ENCODE measurements at places on chromosomes 3 and 15.

DNA sequence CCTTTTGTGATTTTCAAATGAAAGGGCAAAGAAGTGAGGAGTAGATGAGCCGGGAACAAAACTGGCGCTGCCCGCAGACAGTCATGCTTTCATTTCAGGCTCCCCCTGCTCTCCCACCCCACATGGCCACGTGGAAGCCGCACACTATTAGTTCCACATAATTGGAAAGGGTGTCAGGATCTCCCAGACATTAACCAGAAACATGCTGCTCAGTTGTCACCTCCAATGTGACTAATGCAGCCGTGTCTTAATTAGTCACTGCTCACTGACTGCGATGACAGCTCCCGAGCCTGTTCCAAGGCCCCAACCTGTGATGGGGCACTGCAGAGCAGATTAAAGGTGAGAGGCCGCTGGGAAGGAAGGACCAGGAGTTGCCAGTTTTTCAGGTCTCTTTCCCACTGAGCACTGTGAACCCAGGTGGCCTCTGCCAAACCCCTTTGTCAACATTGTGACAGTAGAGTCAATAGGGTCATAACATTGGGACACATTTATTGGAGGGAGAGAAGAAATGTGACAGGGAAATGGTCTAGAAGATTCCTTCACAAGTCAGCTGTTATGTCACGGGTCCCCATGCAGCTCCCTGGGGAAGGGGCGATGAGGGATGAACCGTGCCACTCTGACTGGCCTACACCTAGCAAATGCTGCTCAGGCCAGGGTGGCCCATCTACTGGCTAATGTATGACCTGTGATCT lies 38.6 kb upstream of the SFMBT1 start:
- DNase-seq = no peak

- no peak for DNase-seq
Observed at GRCh38 chr3:67472674-67473201, 181.7 kb downstream of the SUCLG2 start.

DNA sequence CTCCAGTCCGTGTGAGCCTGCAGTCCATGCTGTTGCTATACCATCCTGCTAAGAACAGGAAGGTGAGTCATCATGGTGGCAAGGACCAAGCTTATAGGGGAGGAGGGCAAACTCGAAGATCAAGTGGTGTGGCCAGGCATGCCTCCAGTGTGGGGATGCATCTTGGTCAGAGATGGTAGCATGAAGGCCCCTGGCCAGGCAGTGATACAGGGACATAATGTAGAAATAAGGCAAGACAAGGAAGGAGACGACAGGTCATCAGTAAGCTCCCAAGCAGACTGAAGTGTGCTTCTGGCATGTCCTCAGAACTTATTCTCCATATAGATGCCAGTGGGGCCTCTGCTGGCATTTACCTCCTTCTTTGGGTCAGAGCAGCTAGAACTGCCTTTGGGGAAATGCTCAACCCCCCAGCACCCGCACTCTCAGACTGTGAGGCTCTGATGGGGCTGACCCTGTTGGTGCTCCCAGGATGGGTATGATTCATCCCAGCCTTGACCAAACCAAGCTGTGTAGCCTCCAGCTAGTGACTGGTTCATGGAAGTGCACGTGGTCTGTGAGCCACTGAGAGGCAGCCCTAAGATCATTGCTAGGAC lies 52.5 kb upstream of the ATP2B2 start:
- DNase-seq = no peak

- DNase-seq = no peak
Observed at GRCh38 chr3:115835946-115836345, 212.6 kb downstream of the GAP43 start.

DNA sequence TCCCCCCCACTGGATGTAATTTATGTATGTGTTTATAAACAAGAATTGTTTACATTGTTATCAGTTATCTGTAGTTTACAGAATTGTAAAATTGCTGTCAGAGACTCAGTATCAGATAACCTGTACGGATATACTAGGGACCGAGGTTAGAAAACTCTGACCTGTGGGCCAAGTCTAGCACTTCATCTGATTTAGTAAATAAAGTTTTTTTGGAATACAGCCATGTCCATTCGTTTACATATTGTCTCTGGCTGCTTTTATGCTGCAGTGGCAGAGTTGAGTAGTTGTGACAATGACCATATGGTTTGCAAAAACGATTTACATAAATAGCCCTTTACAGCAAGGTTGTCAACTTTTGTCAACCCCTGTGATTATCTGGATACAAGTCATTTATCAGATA lies 52.6 kb downstream of the LRRC28 start:
- peak; percentile 76 for DNase-seq

- DNase-seq = no peak
Observed at GRCh38 chr3:23877329-23877980, 39.3 kb downstream of the NKIRAS1 start.

DNA sequence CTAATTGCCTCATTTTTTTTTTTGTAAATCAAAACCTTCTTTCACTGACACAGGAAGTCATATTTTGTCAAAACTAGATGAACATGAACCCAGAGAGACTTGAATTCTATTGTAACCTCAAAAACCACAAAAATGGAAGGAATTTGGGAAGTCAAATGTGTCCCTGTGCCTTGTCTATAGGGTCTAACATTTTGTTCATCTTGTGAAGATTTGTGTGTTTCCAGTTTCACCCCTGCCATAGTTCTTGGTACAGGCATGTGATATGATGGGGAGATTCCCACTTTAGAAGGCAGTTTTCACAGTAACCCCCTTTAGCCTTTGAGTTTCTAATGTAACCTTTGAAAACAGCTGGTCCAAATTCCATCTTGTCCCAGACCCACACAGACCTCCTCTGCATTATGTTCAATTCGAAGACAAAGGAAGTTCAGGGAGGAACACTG lies 318.5 kb upstream of the ADAMTS9 start:
- DNase-seq = no peak

- no peak for DNase-seq
Observed at GRCh38 chr15:67976506-67977073, 77.5 kb upstream of the PIAS1 start.

- DNase-seq = no peak
Observed at GRCh38 chr3:149163066-149163465, 33.6 kb downstream of the HPS3 start.

DNA sequence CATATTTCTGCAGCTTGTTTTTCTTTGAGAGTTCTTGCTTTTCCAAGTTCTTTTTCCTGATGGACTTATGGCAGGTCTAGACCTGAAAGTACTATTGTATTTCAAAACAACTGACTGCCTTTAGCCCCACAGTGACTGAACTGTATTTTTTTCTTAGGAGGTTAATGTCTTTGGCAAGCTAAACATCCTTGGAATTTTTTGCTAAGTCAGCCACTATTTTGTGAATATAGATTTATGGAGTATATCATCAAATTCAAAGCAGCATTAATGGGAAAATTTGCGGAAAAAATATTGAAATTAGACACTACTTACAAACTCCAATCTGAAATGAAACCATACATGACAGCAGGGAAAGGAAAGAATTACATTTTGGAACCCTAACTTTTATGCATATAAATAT lies 8.6 kb downstream of the PIK3CA start:
- peak; percentile 7 for DNase-seq

GRCh38 chr3:7275396-7275795 lies 414.5 kb downstream of the GRM7 start:
- DNase-seq = no peak

GRCh38 chr3:167148136-167148535 lies 232.0 kb downstream of the ZBBX start:
- no peak for DNase-seq

DNA sequence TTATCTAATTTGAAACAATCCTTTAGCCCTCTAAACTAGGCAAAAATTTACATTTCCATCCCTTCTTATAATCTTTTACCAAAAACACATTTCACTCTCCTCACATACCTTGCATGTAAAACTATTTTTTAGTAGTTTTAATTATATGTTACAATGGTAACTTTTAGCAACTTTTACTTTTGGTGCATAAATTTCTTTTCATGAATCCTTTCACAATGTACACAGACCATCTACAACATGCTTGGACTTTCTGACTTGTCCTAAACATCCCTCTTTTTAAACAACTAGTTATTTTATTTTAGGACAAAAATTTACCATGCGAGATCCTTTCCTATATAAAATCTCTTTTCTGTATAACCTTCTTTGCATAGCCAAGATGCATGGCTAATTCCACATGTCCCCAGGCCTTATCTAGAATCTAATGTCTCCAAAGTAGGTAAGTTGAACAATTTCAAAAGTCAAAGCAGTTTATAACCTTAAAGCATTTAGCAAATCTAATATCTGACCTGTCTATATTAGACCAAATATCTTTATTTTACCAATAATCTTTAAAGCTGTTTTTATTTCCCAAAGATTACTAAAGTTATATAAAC lies 14.4 kb upstream of the ALDH1L1 start:
- DNase-seq = peak; percentile 11

GRCh38 chr3:60055765-60056164 lies 1005.9 kb upstream of the CFAP20DC start:
- DNase-seq = peak; percentile 63

DNA sequence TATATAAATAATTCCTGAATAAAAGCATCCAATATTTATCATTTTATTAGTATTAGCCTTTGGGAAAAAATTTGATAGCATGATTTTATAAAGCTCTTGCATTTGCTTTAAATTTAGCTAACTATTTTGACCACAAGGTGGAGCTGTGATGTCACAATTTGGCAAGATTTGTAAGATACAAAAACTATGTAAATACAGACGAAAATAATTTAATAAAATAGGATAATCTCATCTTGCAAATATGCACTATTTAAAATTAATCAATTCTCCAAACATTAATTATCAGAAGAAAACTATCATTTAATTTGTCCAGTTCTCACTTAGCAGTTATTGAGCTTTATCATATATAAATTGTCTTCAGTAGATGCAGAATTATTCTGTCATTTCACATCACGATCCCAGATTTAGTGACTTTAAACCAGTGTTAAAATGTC lies 95.4 kb downstream of the PLOD2 start:
- peak; percentile 63 for DNase-seq

GRCh38 chr3:141728355-141728892 lies 9.7 kb upstream of the RNF7 start:
- no peak for DNase-seq

- no peak for DNase-seq
Observed at GRCh38 chr3:77871436-77871835, 831.5 kb downstream of the ROBO2 start.

GRCh38 chr15:84983294-84983693 lies 1.6 kb downstream of the PDE8A start:
- DNase-seq = no peak

- DNase-seq = no peak
Observed at GRCh38 chr3:160876643-160877042, 120.6 kb downstream of the PPM1L start.

- DNase-seq = no peak
Observed at GRCh38 chr3:179330438-179330837, 7.6 kb downstream of the ZNF639 start.

GRCh38 chr15:57503051-57503702 lies 88.5 kb upstream of the MYZAP start:
- DNase-seq = no peak

DNA sequence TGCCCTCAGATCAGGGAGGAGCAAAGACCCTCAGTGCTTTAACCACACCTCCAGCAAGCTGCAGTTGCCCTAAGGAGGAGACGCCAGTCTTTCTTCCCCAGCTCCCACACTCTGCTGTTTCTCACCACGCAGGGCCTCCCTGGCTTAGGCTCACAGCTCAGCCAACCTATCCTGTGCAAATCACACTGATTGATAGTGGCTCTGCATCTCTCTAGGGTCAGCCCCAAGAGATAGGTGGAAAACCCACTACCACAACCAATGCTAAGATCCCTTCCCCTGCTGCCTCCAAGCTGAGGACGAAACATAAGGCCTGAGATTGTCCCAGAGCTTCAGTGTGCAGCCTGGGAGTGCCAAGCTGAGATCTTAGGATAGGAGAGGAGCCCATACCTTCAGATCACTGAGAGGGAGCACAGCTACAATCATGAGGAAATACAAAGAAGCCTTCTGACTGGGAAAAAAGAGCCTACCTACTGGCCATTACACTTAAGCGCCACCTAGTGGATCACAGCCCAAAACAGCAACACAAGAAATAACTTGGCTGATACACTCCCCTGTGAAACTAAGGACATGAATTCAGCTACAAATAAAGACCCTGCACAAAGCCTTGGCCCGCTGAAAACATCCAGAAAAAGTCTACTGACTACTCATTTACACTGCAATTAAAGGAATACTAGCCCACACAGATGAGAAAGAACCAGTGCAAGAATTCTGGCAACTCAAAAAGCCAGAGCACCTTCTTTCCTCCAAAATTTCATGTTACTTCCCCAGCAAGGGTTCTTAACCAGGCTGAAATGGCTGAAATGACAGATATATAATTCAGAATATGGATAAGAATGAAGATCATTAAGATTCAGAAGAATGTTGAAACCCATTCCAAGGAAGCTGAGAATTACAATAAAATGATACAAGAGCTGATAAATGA lies 271.5 kb upstream of the DCBLD2 start:
- peak; percentile 68 for DNase-seq

DNA sequence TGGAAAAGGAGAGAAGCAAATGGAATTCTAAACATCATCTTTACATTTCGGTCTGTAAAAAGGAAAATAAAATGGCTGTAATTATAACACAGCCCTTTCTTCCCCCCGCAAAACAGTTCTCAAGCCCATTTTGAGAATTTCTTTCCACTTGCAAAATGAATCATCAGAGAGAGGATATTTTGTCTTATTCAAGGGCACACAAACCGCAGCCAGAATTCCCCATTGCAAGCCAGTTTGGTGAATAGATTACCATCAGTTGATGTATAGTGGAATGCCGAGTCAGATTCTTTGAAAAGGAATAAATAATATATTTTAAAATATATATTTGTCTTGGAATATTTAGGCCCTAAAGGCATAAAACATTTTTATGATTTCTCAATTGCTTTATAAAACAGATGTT lies 420.4 kb upstream of the SEMA6D start:
- no peak for DNase-seq

- no peak for DNase-seq
Observed at GRCh38 chr3:104642827-104643226, 723.9 kb upstream of the ALCAM start.

DNA sequence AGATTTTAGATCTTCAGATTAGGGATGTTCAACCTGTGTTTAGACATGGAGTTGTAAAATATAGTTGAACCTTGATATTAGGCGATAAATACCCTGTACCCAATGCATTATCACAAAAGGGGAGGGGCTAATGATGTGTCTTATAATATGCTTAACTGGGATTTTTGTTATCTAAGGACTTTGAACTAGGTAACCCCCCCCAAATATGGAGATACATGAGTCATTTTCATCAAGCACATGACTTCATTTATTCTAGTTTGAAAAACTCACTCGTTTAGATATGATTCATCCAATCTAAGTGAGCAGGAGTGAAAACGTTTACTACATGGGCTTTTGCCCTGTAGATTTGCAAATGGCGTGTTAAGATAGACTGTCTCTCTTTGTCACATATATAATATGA lies 212.4 kb downstream of the IL5RA start:
- DNase-seq = no peak

DNA sequence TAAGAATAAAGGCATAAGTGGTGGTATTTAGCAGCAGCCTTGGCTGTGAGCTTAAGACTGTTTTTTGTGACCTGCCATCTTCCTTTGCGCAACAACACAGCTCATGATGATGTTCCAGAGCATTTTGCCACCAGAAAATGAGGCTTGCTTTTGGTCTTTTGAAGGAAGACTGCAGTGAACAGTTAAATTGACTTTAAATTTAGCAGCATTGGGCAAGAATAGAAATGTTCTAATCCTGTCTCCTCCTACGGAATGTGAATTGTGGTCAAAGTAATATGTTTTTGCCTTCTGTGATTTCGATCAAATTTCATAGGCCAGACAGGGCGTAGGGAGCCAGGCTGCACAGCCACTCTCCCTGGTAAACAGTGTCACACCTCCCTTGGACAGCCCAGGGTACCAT lies 460.7 kb upstream of the RASGRP1 start:
- no peak for DNase-seq

Measured in NCI-H1105 treated with DMSO at 0.1 percent for 48 hours (cell line).